ENCODE measurements at places on chromosomes 12 and 14. TPM values are rescaled to one million over a fixed set of nuclear protein-coding genes. Genes with fewer than 3 reads are reported as not detected.

FRMD6 gene
- total RNA-seq = 241 TPM

TMEM63C gene
- 0.72 TPM for total RNA-seq

INF2 gene
- 65.7 TPM for total RNA-seq

PLCZ1 gene
- not detected for total RNA-seq

CCDC197 gene
- total RNA-seq = not detected

PCED1B gene
- total RNA-seq = 0.45 TPM

SLC17A8 gene
- not detected for total RNA-seq

CCDC60 gene
- total RNA-seq = not detected

NINJ2 gene
- 0.90 TPM for total RNA-seq

EPS8 gene
- total RNA-seq = 15.7 TPM

All from endothelial cell of coronary artery (primary cell).